ENCODE measurements at places on chromosomes 11 and 22.

GRCh38 chr11:94424662-94425061, 23.4 kb upstream of the GPR83 start:
- peak; percentile 49 for DNase-seq

- no peak for DNase-seq
These were observed 248.1 kb downstream of the CNTN5 start for GRCh38 chr11:99268886-99269285.

- DNase-seq: no peak
These were observed 77.4 kb upstream of the SHANK2 start for GRCh38 chr11:71329786-71330185.

GRCh38 chr11:129375751-129376657, at the start of gene BARX2:
Gene BARX2 (plus strand): TSS chr11:129375848. CDS start chr11:129376036, 188 bp downstream.
- peak; percentile 3 for DNase-seq

GRCh38 chr11:45997599-45997998, 75.1 kb downstream of the LARGE2 start:
- no peak for DNase-seq
